ENCODE measurements at places on chromosomes 2 and 18. TPM values are rescaled to one million over a fixed set of nuclear protein-coding genes. Genes with fewer than 3 reads are reported as not detected.

DNA sequence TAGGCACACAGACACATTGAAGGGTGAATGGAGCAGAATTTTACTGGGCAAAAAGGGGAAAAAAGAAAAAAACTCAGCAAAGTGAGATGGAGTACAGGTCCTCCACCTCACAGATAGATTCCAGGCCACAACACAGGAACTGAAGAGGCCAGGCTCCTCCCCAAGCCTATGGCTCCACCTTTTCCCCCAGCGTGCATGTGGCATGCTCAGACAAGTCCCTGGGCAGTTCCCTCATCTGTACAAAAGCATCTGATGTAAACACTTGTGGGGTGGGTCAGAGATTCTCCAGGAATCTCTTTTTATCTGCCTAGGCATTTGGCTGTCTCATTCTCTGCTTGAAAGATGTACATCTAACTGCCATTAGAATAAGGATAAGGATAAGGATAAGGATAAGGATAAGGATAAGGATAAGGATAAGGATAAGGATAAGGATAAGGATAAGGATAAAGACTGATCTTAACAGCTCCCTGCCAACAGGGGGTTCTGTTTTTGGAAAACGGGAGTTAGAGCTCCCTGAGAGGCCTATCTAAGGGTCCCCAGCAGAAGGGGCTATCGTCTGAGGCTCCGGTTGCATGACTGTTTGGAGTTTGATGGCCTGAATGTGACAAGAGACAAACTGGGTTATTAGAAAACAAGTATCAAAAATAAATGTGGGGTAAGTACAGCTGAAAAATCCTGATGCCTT lies 17.2 kb upstream of the ASXL3 start:
- H3K4me3 ChIP-seq: no peak overlapping the region
- H3K27ac ChIP-seq: no peak overlapping the region
- no peaks in the 10 kb centered on the region for H3K27me3 ChIP-seq
- DNase-seq: peak; percentile 7

DNA sequence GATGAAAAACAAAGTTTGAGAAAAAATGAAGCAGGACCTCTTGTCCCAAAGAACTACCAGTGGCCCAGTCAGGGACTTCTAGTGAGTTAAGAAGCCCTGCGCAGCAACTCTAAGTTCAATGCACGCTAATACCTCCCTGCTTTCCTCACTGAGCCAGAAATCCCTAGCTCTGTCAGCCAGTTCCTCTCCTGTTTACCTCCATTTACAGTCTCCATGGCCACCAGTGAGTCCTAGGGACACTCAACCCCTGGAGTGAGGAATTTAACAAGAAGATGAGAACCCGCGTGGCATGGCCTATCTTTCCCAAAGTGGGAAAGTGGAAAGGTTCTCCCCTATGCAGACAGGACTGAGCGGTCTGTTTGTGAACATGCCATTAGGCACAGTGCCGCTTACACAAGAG lies 31.0 kb downstream of the MRPL33 start:
- no peaks in the 10 kb centered on the region for H3K36me3 ChIP-seq
- H3K4me3 ChIP-seq: no peak overlapping the region
- H3K4me1 ChIP-seq: peaks cover 42% of the 10 kb centered on the region
- H3K27me3 ChIP-seq: no peaks in the 10 kb centered on the region

The COBLL1 gene
- total RNA-seq: 1.8 TPM

- no peak overlapping the region for H3K4me3 ChIP-seq
- H3K36me3 ChIP-seq: peaks cover 52% of the 10 kb centered on the region
- H3K4me1 ChIP-seq: peaks cover 18% of the 10 kb centered on the region
- DNase-seq: no peak
- no peaks in the 10 kb centered on the region for H3K27me3 ChIP-seq
- H3K27ac ChIP-seq: no peak overlapping the region
Observed at GRCh38 chr2:216206821-216207220, 97.7 kb downstream of the XRCC5 start.

- DNase-seq: peak; percentile 59
- no peak overlapping the region for H3K27ac ChIP-seq
- peak overlapping the region; percentile 49 for H3K4me3 ChIP-seq
- no peaks in the 10 kb centered on the region for H3K27me3 ChIP-seq
- H3K4me1 ChIP-seq: no peaks in the 10 kb centered on the region
Observed at GRCh38 chr2:177906041-177906718, 166.4 kb downstream of the PDE11A start.

The TOGARAM2 gene
- total RNA-seq: not detected

The KCNIP3 gene
- 11.9 TPM for total RNA-seq

The DIPK1C gene
- total RNA-seq: not detected

The LRATD1 gene
- 1.2 TPM for total RNA-seq

DNA sequence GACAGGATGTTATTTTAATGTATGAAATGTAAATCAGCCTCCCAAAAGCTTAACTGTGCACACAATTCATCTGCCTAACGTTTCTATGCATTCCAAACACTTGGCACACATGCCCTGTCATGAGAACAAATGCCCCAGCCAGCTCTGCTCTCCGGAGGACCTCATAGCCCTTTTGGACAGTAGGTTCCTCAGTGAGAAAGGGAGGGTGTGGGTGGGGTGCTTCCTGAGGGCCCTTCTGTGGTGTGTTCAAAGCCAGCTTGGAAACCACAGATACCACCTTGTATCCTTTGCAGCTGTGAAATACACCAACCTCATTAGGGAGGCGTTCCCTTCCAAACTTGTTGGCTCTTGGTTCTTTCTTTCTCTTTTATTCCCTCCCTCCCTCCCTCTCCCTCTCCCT lies 102.2 kb upstream of the ASB18 start:
- no peak overlapping the region for H3K4me3 ChIP-seq
- no peaks in the 10 kb centered on the region for H3K36me3 ChIP-seq
- no peak overlapping the region for H3K27ac ChIP-seq
- peaks cover 25% of the 10 kb centered on the region for H3K27me3 ChIP-seq
- no peak for DNase-seq
- no peaks in the 10 kb centered on the region for H3K4me1 ChIP-seq

DNA sequence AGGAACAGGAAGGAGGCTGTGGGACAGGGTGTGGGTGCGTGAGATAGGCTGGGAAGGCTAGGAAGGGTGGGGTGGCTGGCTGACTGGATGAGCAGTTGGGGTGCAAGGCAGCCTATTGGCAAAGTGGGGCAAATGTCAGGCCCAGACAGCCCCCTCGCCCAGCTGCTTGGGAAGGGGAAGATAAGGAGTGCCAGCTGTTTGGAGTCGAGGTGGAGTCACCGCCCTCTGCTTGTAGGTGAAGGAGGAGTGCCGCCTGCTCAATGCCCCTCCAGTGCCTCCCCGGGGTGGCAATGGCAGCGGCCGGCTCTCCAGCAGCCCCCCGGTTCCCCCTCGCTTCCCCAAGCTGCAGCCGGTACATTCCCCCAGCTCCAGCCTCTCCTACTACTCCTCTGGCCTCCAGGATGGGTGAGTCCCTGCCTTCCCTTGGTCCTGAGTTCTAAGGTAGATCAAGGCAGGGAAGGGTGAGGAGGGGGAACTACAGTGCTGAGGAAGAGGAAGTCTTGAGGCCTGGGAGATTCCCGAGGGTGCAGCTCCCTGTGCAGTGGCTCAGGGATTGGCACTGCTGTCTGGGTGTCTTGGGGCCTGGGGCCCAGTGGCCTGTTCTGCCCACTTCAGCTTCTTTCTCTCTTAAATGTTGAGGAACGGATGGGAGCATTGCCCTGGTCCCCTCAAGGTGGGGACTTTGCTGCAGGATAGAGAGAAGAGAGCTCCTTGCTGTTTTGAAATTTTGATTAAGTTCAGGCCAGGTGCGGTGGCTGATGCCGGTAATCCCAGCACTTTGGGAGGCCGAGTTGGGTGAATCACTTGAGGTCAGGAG lies 13.3 kb downstream of the GAREM2 start:
- no peak overlapping the region for H3K27ac ChIP-seq
- 0 out of 2 replicates have a peak, but pooled peaks cover 4% of the 10 kb centered on the region for H3K36me3 ChIP-seq
- no peak for DNase-seq
- H3K27me3 ChIP-seq: no peaks in the 10 kb centered on the region

- H3K4me3 ChIP-seq: no peak overlapping the region
- no peak overlapping the region for H3K27ac ChIP-seq
- no peaks in the 10 kb centered on the region for H3K27me3 ChIP-seq
- H3K36me3 ChIP-seq: no peaks in the 10 kb centered on the region
- H3K4me1 ChIP-seq: no peaks in the 10 kb centered on the region
- no peak for DNase-seq
Observed at GRCh38 chr2:233584210-233584609, 17.6 kb upstream of the USP40 start.

- H3K27ac ChIP-seq: no peak overlapping the region
- H3K27me3 ChIP-seq: no peaks in the 10 kb centered on the region
- peak; percentile 12 for DNase-seq
- no peaks in the 10 kb centered on the region for H3K4me1 ChIP-seq
- no peaks in the 10 kb centered on the region for H3K36me3 ChIP-seq
Observed at GRCh38 chr2:216257089-216257488, 115.2 kb downstream of the MARCHF4 start.

- no peak overlapping the region for H3K27ac ChIP-seq
- DNase-seq: peak; percentile 24
- H3K4me1 ChIP-seq: peaks cover 10% of the 10 kb centered on the region
- no peaks in the 10 kb centered on the region for H3K27me3 ChIP-seq
- no peak overlapping the region for H3K4me3 ChIP-seq
Observed at GRCh38 chr2:190121971-190122370, 59.4 kb upstream of the MSTN start.

DNA sequence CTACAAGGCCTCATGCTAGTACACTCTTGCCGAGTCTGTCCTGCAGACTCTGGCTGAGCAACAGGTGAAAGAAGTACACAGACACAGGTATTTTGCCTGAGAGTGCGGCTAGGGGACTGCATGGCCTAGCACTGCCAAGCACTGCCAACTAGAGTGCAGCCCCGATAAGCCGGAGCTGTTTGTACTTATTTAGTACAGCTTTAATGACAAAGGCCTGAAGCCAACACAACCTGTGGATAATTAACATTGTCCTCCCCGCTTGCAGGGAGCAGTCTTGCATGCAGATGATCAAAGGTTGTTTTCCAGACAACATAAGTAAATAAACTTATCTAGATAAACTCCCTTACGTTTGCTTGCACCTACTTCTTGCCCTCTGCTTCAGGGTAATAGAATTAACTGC lies 63.7 kb upstream of the MMADHC start:
- no peak for DNase-seq
- H3K27ac ChIP-seq: no peak overlapping the region
- H3K4me1 ChIP-seq: peaks cover 37% of the 10 kb centered on the region

- H3K27ac ChIP-seq: no peak overlapping the region
- DNase-seq: peak; percentile 23
- no peaks in the 10 kb centered on the region for H3K36me3 ChIP-seq
- no peaks in the 10 kb centered on the region for H3K4me1 ChIP-seq
- no peak overlapping the region for H3K4me3 ChIP-seq
Observed at GRCh38 chr2:200577027-200577426, 8.8 kb upstream of the AOX1 start.

GRCh38 chr18:33034945-33035344 lies 262.1 kb upstream of the KLHL14 start:
- no peak for DNase-seq
- no peaks in the 10 kb centered on the region for H3K4me1 ChIP-seq
- no peak overlapping the region for H3K4me3 ChIP-seq
- no peaks in the 10 kb centered on the region for H3K27me3 ChIP-seq

DNA sequence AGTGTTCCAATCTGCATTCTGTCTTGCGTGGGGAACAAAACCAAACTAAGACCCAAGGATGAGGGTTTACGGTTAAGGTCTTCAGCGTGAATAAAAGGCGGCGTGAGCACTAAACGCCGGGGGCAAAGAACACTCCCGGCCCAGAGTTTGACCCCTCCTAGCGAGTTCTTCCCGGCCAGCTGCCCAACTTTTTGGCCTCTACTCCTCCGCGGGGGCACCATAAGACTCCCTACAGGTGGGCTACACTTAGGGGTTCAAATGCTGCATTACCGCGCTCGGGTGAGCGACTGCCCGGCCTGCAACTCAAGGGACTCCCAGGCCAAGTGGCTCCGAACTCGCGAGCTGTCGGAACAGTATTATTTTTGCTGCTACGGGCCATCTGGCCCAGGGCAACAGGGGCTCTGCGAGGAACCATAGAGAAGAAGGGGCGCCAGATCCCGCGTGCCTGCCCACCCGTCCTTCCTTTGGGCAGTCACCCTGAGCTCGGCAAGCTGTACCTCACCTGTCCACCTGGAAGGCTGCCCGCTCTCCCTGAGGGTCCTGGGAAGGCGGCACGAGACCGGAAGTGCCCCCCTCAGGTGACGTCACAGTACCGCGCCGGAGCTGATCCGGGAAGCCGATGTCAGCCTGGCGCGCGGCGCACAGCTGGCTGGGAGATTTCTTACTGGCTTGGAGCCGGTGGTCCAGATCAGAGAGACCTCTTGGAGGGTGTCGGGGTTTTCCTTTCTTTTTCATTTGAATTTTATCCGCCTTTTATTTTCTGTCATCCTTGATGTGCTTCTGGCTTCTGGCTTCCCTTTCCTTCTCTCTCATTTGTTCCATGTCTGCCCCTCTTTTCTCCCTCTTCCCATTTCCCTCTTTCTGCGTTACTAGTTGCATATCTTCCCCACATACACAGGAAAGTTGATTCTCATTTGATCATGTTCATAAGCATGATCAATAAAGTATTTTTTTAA lies at the start of gene LDAH:
Gene LDAH, minus strand, starts transcription at position 567 of the 956 bp plus-strand sequence. CDS start 21,638 bp downstream, outside the sequence.
- no peaks in the 10 kb centered on the region for H3K27me3 ChIP-seq
- H3K27ac ChIP-seq: peak within 1 kb of the TSS; percentile 81
- DNase-seq: peak; percentile 94
- peaks cover 7% of the 10 kb centered on the region for H3K4me1 ChIP-seq
- no peaks in the 10 kb centered on the region for H3K36me3 ChIP-seq
- H3K4me3 ChIP-seq: peak within 1 kb of the TSS; percentile 95

GRCh38 chr2:125959047-125959446 lies 696.9 kb upstream of the GYPC start:
- H3K36me3 ChIP-seq: no peaks in the 10 kb centered on the region
- H3K27ac ChIP-seq: no peak overlapping the region
- DNase-seq: no peak
- H3K27me3 ChIP-seq: no peaks in the 10 kb centered on the region

GRCh38 chr2:85248773-85249509 lies 78.8 kb downstream of the TGOLN2 start:
- no peaks in the 10 kb centered on the region for H3K36me3 ChIP-seq
- H3K4me3 ChIP-seq: peak overlapping the region; percentile 36
- no peaks in the 10 kb centered on the region for H3K27me3 ChIP-seq
- DNase-seq: peak; percentile 90
- peaks cover 35% of the 10 kb centered on the region for H3K4me1 ChIP-seq
- H3K27ac ChIP-seq: peak overlapping the region; percentile 38

Data from GM23248 (cell line).